ENCODE measurements at places on chromosomes 2 and 18.

- no peak overlapping the region for H3K4me3 ChIP-seq
- no peak overlapping the region for H3K27ac ChIP-seq
- no peaks in the 10 kb centered on the region for H3K27me3 ChIP-seq
- DNase-seq = no peak
- H3K4me1 ChIP-seq = no peaks in the 10 kb centered on the region
Observed at GRCh38 chr2:58609326-58609725, 368.2 kb upstream of the FANCL start.

DNA sequence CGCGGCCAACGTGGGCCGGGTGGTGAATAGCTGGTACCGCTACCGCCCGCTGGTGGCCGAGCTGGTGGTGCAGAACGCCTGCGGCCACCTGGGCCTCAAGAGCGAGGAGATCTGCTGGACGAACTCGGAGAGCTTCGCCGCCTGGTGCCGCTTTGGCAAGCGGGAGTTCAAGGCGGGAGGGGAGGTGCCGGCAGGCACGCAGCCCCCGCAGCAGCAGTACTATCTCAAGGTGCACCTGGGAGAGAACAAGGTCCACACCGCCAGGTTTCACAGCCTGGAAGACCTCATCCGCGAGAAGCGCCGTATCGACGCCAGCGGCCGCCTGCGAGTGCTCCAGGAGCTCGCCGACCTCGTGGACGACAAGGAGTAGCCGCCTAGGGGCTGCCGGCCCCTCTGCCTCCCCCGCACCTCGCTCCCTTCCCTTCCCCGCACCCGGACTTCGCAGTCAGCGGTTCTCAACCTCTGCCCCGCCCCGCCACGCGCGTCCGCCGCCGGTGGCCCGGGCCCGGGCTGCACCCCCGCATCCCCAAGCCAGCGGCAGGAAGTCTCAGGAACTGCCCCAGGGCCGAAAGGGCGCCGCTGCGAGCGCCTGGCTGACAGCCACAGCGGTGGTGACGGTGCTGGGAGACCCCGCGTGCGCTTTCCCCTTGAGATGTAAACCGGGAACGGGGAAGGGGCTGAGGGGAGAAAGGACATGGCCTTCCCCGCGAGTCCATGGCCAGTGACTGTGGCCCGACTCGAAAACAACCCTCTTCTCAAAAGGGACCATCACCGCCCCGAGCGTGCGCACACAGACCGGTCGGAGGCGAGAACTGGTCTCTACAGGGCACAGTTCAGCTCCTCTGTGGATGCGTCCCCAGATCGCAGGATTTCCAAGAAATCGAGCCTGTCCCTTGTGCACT, 2.2 kb downstream of the LRATD1 start:
- H3K27ac ChIP-seq = no peak overlapping the region
- H3K4me1 ChIP-seq = no peaks in the 10 kb centered on the region
- H3K36me3 ChIP-seq = no peaks in the 10 kb centered on the region
- H3K4me3 ChIP-seq = no peak overlapping the region
- peaks cover 13% of the 10 kb centered on the region for H3K27me3 ChIP-seq

GRCh38 chr2:212777020-212777491, 238.5 kb upstream of the ERBB4 start:
- H3K4me3 ChIP-seq = no peak overlapping the region
- DNase-seq = no peak
- H3K27ac ChIP-seq = no peak overlapping the region
- H3K4me1 ChIP-seq = no peaks in the 10 kb centered on the region
- no peaks in the 10 kb centered on the region for H3K27me3 ChIP-seq
- H3K36me3 ChIP-seq = no peaks in the 10 kb centered on the region

DNA sequence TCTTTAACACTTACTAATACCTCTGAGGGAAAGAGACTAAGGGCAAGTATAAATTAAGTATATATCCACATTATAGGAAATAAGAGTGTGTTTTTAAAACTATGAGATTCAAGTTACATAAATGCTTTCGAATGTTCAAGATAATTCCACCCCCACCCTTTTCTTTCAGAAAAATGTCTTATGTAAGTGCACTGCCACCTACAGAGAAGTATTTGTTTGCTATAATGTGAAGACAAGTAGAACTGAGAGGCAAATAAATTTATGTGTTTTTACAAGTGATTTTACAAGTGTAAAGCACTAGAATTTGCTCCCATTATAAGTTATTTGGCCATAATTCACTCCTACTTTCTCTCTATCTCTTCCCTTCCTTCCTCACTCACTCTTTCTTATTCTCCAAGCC, 99.9 kb upstream of the CRACDL start:
- no peaks in the 10 kb centered on the region for H3K4me1 ChIP-seq
- no peak for DNase-seq
- H3K4me3 ChIP-seq = no peak overlapping the region
- H3K36me3 ChIP-seq = no peaks in the 10 kb centered on the region
- H3K27ac ChIP-seq = no peak overlapping the region
- no peaks in the 10 kb centered on the region for H3K27me3 ChIP-seq

DNA sequence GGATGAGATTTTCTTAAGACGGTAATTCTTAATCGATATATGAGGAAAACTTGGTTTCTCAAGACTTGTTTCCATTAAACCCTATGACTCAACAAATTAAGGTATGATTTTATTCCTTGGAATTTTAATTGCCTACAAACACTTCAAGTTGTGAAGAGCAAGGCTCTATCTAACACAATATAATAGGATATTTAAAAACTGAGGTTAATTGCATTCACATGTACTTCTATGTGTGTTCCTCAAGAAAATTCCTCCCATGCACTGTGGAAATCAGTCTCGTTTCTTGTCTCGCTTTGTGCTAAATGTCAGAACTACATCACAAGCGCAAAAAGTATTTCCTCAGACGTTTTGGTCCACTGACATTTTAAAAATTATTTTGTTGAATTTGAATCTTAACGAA, 109.6 kb upstream of the UNC80 start:
- H3K27me3 ChIP-seq = no peaks in the 10 kb centered on the region
- H3K4me3 ChIP-seq = no peak overlapping the region
- DNase-seq = no peak

- H3K4me1 ChIP-seq = no peaks in the 10 kb centered on the region
- H3K36me3 ChIP-seq = no peaks in the 10 kb centered on the region
- no peak overlapping the region for H3K4me3 ChIP-seq
- no peaks in the 10 kb centered on the region for H3K27me3 ChIP-seq
Observed at GRCh38 chr2:177478907-177479306, 86.3 kb downstream of the AGPS start.

Data from CD8-positive, alpha-beta memory T cell (primary cell).